ENCODE measurements at places on chromosomes 2 and 18.

DNA sequence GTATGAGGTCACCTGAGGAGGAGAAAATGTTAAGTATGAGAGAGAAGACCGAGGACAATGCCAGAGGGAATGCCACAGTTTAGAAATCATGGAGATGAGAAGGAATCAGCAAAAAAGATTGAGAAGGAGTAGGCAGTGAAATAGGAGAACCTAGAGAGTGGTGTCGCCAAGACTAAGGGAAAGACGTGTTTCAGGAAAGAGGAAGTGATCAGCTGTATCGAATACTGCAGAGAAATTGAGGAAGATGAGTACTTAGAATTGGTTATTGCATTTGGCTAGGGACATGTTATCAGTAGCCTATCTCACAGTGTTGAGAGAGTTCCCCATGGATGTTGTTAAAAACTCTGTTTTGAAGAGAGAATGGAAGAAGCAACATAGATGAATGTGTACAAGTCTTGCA, 112.3 kb downstream of the GALNT1 start:
- H3K4me1 ChIP-seq: peaks cover 15% of the 10 kb centered on the region
- no peak overlapping the region for H3K27ac ChIP-seq
- no peaks in the 10 kb centered on the region for H3K27me3 ChIP-seq
- H3K36me3 ChIP-seq: peaks cover 43% of the 10 kb centered on the region
- no peak for DNase-seq
- H3K4me3 ChIP-seq: no peak overlapping the region

DNA sequence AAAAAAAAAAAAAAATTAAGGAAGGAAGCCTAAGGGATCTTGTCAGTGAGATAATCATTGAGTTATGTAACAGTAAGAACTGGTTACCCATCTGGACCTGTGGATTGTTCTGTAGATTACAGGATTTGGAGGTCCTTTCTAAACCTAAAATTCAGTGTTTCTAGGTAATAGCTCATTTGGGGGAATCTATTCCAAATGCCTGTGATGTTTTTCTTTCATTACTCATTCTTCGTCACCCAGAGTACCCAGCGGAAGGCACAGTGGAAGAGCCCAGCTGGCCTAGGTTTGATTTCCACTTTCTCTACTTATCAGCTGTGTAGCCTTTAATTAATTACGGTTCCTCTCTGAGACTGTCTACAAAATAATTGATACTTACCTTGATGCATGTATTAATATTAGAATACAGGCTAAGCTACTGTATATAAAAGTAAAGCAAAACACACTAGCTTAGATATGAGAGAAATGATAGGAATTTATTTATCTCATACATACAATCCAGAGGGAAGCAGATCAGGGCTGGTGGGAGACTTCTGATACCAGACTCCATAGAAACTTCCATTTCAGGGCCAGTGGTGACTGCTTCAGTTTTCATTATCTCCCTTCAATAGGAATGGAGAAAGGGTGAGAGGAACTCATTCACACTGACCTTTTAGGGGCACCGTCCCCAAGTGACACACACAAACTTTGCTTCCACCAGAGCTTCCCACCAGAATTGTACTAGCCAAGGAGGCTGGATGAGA, 115.8 kb upstream of the NOSTRIN start:
- no peak overlapping the region for H3K27ac ChIP-seq
- no peak overlapping the region for H3K4me3 ChIP-seq
- H3K4me1 ChIP-seq: peaks cover 4% of the 10 kb centered on the region
- H3K27me3 ChIP-seq: no peaks in the 10 kb centered on the region
- DNase-seq: no peak

DNA sequence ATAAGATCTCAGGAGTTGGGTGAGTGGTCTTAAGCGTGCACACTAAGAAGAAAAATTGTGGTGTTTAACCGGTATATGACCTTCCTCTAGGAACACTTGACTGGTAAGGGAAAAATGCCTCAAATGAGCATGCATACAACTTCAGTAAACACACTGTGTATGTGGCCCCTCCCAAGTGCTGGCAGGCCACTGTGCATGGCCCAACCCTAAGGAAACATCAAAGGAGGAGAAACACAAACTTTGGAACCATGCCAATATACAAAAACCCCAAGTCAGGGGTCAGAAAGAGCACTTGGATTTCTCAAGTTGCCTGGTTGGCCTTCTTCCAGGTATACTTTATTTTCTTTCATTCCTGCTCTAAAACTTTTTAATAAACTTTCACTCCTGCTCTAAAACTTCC, 308.9 kb upstream of the LRRTM4 start:
- DNase-seq: no peak
- no peaks in the 10 kb centered on the region for H3K27me3 ChIP-seq
- H3K36me3 ChIP-seq: no peaks in the 10 kb centered on the region
- no peak overlapping the region for H3K27ac ChIP-seq
- H3K4me1 ChIP-seq: no peaks in the 10 kb centered on the region

DNA sequence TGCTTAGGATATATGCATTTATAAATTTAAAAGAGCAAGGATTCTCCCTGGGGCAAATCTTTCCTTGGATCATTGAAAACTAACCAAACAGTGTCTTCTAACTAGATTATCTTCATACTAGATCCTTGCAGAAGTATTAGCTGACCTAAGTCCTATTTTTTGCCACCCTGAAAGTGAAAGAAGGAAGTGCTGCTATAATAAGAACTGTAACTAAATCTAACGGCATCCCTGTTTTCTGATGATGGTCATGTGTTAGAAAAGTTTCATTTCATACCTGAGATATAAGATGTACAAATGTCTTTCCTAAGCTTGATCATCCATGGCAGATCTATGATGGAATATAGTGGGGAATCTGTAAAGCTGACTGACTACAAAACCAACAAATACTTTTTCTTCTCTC, 102.7 kb downstream of the MAP2 start:
- no peaks in the 10 kb centered on the region for H3K36me3 ChIP-seq
- H3K4me1 ChIP-seq: peaks cover 10% of the 10 kb centered on the region
- no peaks in the 10 kb centered on the region for H3K27me3 ChIP-seq

- H3K36me3 ChIP-seq: no peaks in the 10 kb centered on the region
- no peaks in the 10 kb centered on the region for H3K27me3 ChIP-seq
Observed at GRCh38 chr2:230925879-230926765, 1.1 kb upstream of the GPR55 start.

GRCh38 chr18:24000613-24001490, 13.7 kb upstream of the TTC39C start:
- no peak overlapping the region for H3K4me3 ChIP-seq
- no peak overlapping the region for H3K27ac ChIP-seq
- H3K4me1 ChIP-seq: peaks cover 16% of the 10 kb centered on the region
- DNase-seq: no peak

- H3K36me3 ChIP-seq: no peaks in the 10 kb centered on the region
- no peak for DNase-seq
- peak overlapping the region; percentile 100 for H3K27ac ChIP-seq
- peak overlapping the region; percentile 85 for H3K4me3 ChIP-seq
Observed at GRCh38 chr2:12718015-12718671, 1.4 kb downstream of the TRIB2 start.

- no peaks in the 10 kb centered on the region for H3K27me3 ChIP-seq
- DNase-seq: no peak
- H3K4me3 ChIP-seq: no peak overlapping the region
- H3K4me1 ChIP-seq: peaks cover 12% of the 10 kb centered on the region
- H3K36me3 ChIP-seq: no peaks in the 10 kb centered on the region
Observed at GRCh38 chr18:75010689-75011088, 198.2 kb downstream of the PTGR3 start.

- no peak for DNase-seq
- no peaks in the 10 kb centered on the region for H3K4me1 ChIP-seq
- no peaks in the 10 kb centered on the region for H3K36me3 ChIP-seq
- peaks cover 4% of the 10 kb centered on the region for H3K27me3 ChIP-seq
Observed at GRCh38 chr2:229748950-229749349, 34.6 kb upstream of the DNER start.

- no peak overlapping the region for H3K4me3 ChIP-seq
- DNase-seq: no peak
- H3K27me3 ChIP-seq: no peaks in the 10 kb centered on the region
- H3K27ac ChIP-seq: no peak overlapping the region
- no peaks in the 10 kb centered on the region for H3K4me1 ChIP-seq
Observed at GRCh38 chr18:31217038-31217849, 54.6 kb upstream of the DSC1 start.

GRCh38 chr18:62935994-62936393, 220.7 kb downstream of the PHLPP1 start:
- H3K36me3 ChIP-seq: no peaks in the 10 kb centered on the region
- no peak overlapping the region for H3K27ac ChIP-seq
- DNase-seq: no peak
- H3K4me3 ChIP-seq: no peak overlapping the region

DNA sequence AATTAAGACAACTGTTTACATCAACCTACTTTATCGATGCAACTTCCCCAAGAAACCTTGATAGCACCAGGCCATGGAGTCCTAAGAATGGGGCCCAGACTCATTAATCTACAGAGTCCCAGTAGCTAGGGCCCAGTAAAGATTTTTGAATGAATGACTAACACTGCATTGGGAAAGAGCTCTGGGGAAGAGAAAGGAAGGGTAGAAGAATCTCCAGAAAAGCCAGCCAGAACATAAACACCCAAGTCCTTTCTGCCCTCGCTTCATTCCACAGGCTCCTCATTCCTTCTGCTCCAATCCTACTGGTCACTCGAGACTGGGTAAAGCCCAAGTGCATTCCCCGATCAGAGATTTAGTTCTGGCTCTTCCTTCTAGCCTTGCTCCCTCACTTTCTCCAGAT, 44.3 kb downstream of the CYRIA start:
- peaks cover 28% of the 10 kb centered on the region for H3K36me3 ChIP-seq
- H3K4me1 ChIP-seq: no peaks in the 10 kb centered on the region
- H3K27ac ChIP-seq: no peak overlapping the region
- no peak for DNase-seq
- no peak overlapping the region for H3K4me3 ChIP-seq
- no peaks in the 10 kb centered on the region for H3K27me3 ChIP-seq

- no peaks in the 10 kb centered on the region for H3K27me3 ChIP-seq
- H3K36me3 ChIP-seq: no peaks in the 10 kb centered on the region
- no peaks in the 10 kb centered on the region for H3K4me1 ChIP-seq
Observed at GRCh38 chr2:42421157-42421485, 60.1 kb upstream of the COX7A2L start.

DNA sequence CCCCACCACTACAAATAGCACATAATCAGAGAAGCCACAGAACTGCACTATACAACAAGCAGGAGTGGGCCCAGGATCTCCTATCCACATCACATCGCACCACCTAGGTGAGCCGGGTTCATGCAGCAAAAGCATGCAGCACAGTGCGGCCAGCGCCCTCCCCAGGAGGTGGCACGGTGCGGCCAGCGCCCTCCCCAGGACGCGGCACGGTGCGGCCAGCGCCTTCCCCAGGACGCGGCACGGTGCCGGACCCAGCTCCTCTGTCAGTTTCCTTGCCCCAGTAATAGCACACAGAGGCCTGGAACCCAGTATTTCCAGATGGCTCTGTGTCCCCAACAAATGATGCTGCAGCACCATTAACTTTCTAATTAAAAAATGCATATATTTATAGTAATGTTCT, 114.1 kb downstream of the EIPR1 start:
- no peaks in the 10 kb centered on the region for H3K4me1 ChIP-seq
- no peak overlapping the region for H3K4me3 ChIP-seq
- no peak overlapping the region for H3K27ac ChIP-seq
- H3K27me3 ChIP-seq: no peaks in the 10 kb centered on the region
- DNase-seq: no peak

DNA sequence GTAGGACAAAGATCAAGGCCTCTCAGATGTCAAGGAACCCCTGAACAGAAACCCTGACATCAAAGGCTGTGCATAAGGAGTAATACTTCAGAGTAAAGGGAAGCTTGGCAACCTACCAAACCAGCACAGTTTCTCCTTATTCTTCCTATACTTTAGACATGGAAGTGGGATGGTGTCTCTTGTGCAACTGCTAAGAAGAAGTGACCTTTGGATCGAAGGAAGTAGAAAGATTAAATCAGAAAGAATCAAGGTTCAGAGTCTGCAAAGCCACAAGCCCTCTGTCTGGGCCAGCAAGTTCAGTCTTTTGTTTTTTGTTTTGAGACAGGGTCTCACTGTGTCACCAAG, 66.2 kb upstream of the SLC39A10 start:
- no peaks in the 10 kb centered on the region for H3K27me3 ChIP-seq
- H3K4me1 ChIP-seq: no peaks in the 10 kb centered on the region
- no peak overlapping the region for H3K27ac ChIP-seq
- no peaks in the 10 kb centered on the region for H3K36me3 ChIP-seq
- no peak overlapping the region for H3K4me3 ChIP-seq

- DNase-seq: no peak
- H3K36me3 ChIP-seq: no peaks in the 10 kb centered on the region
- no peaks in the 10 kb centered on the region for H3K27me3 ChIP-seq
- no peak overlapping the region for H3K4me3 ChIP-seq
- no peak overlapping the region for H3K27ac ChIP-seq
Observed at GRCh38 chr2:207321514-207321913, 155.8 kb upstream of the KLF7 start.

- no peaks in the 10 kb centered on the region for H3K36me3 ChIP-seq
- no peaks in the 10 kb centered on the region for H3K27me3 ChIP-seq
- H3K4me1 ChIP-seq: no peaks in the 10 kb centered on the region
- DNase-seq: no peak
- H3K4me3 ChIP-seq: no peak overlapping the region
- H3K27ac ChIP-seq: no peak overlapping the region
Observed at GRCh38 chr2:194104687-194105086, 1552.3 kb upstream of the SLC39A10 start.

GRCh38 chr2:32562906-32563305, 64.9 kb upstream of the TTC27 start:
- H3K36me3 ChIP-seq: peaks cover 42% of the 10 kb centered on the region
- H3K4me3 ChIP-seq: no peak overlapping the region
- no peak overlapping the region for H3K27ac ChIP-seq

GRCh38 chr2:16726147-16726546, 60.5 kb upstream of the CYRIA start:
- H3K27ac ChIP-seq: no peak overlapping the region
- no peak overlapping the region for H3K4me3 ChIP-seq
- no peaks in the 10 kb centered on the region for H3K4me1 ChIP-seq

DNA sequence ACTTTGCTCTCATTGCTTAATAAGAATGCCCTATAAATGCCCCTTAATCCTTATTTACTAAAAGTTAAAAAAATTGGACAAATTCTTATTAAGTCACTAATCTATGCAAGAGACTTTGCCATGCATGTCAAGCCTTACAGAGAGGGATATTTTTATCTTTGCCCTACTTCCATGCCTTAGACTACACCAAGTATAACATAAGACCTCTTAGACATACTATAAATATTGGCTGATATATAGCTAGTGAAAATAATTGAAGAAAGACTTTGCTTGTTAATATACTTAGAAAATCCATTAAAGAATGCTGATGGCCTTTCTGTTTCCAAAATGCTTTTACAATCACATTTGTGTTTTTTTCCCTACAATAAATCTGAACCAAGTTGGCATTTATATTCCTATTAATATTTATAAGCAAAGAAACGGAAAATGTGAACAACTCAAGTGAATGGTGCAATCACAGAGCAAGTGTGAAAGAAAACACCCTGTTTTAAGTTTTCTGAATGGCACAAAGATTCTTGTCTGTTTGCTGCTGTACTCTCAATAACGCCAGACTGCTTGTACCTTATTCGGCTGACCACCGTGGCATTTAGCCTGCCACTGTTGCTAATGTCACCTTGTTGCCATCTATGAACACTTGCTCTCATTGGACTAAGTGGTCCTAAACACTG, 105.0 kb downstream of the MC4R start:
- no peaks in the 10 kb centered on the region for H3K4me1 ChIP-seq
- no peak for DNase-seq
- H3K4me3 ChIP-seq: no peak overlapping the region
- H3K36me3 ChIP-seq: no peaks in the 10 kb centered on the region
- no peak overlapping the region for H3K27ac ChIP-seq
